Fibroblast of villous mesenchyme (primary cell): ENCODE measurements at places on chromosomes 5 and 9. TPM values are rescaled to one million over a fixed set of nuclear protein-coding genes. Genes with fewer than 3 reads are reported as not detected.

DNA sequence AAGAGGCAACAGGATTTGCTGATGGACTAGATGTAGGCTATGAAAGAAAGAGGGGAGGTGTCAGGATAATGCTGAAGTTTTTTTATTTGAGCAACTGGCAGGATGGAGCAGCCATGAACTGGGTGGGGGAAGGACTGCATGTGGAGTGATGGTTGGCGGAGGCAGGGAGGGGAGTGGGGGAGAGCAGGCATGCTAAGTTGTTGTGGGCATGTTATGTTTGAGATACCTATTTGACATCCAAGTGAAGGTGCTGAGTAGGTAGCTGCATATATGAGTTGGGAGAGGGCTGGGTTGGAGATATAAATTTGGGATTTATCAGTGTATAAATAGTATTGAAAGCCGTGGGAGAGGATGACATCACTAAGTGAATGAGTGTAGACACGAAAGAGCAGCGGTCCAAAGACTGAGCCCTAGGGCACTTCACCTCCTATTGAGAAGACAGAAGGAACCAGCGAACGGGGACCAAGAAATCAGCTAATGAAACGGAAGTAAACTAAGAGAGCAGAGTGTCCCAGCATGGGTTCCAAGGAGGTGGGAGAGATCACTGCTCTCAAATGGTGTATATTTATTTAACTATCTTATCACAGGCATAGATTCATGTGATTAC lies 7.4 kb downstream of the BSPRY start:
- DNase-seq: no peak

Gene TAF7
- total RNA-seq: 49.3 and 73.0 TPM in 2 replicates

DNA sequence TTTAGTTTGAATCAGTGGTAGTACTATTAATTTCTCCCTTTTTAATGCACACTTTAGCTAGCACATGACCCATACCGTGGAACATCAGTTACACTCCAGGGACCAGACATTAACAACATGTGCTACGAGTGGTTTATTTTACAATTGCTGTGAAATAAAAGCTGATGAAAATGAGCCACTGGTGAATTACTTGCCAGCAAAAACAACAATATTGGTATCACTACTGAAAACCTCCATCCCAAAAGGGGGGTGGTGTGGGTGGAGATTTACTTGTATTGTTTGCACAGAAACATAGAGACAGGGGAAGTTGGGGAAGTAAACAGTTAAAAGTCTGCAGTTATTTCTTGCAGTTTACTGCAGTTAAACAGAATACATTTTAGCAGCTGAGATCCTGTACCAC lies 369.6 kb upstream of the GRAMD2B start:
- no peak for DNase-seq

Gene SPAG8
- 0.32 and 0.86 TPM in 2 replicates for total RNA-seq

- peak; percentile 67 for DNase-seq
Measured at GRCh38 chr5:119360905-119361593, 5.2 kb downstream of the TNFAIP8 start.

Gene CXXC5
- 75.4 and 79.5 TPM in 2 replicates for total RNA-seq

Gene MYOZ3
- total RNA-seq: under 0.01 TPM in 2 replicates
